ENCODE measurements at places on chromosomes 7 and 10.
A peak's percentile ranks its signal among the peaks of the same experiment; 100 is the strongest.

DNA sequence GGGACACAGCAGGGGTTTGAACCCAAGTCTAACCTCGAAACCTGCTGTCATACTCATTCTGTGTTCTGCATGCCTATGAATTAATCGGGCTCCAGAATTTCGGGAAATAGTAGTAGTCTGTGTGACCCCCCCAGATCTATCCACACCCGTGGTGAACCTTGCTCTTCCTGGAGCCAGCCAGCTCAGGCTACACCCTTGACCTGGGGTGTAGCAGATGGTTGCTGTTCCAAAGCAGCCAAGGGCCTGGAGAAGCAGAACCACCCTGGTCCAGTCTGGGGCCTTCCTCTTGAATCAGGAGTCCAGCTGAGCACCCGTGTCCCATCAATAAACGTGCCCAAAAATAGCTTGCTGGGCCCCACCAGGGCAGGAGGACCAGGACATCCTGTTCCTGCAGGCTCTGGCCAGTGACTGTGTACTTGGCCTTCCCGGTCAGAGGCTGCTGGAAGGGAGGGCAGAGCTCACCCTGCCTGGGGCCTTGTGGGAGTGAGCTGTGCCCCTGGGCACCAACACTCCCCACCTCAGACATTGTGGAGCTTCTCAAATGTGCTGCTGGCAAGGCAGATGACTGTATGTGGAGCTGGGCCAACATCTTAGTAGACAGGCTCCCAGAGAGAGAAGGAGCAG lies 101.2 kb upstream of the ZNF716 start:
- DNase-seq: no peak

GRCh38 chr10:104123397-104123796 lies 1.4 kb downstream of the SFR1 start:
- DNase-seq: no peak

GRCh38 chr7:38160003-38160571 lies 18.0 kb upstream of the STARD3NL start:
- DNase-seq: no peak

- no peak for DNase-seq
Observed at GRCh38 chr10:123458933-123459332, 207.2 kb upstream of the GPR26 start.

- DNase-seq: no peak
Observed at GRCh38 chr7:40008223-40008815, 58.3 kb downstream of the CDK13 start.

DNA sequence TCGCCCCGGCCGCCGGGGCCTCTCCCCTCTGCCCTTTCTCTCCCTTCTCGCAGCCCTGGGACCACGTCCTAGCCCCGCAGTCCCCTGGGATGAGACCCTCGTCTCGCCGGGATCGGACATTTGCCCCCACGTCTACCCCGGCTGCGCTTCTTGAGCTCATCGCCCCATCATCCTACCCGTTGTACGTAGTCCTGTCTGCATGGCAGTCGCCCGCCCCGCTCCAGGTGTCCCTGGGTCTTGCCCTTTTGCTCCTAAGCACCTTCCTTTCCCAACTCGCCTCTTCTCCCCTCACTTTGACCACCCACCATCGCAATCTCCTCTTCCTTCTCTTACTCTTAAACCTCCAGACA lies 582 bp downstream of the TPST1 start:
- peak; percentile 8 for DNase-seq

- no peak for DNase-seq
Observed at GRCh38 chr7:91894781-91895480, 14.4 kb upstream of the MTERF1 start.

GRCh38 chr10:25493122-25493893 lies 318.5 kb downstream of the GPR158 start:
- DNase-seq: no peak

DNA sequence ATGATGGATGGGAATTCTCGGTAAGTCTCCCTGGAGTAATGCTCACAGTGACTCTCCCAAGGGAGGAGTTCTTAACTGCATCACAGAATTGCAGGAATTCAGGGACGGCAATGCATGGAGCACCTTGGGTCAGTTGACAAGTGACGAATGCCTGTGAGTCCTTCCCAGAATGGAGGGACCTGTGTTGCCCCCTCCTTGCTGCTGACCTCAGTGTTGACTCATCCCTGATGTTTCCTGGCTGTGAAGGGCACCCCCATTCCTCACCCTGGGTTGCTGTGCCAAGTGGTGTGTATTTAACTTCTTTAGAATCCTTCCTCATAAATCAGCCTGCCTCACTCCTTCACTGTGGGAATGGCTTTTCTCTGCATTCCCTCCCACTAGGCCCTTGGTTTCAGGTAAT lies 98.9 kb downstream of the LRMDA start:
- DNase-seq: no peak
